Stimulated activated CD8-positive, alpha-beta memory T cell treated with anti-CD3 and anti-CD28 coated beads, Interleukin-12 subunit alpha, Interleukin-12 subunit beta, amount 100 ng/mL, for 4 hours (primary cell): ENCODE measurements at places on chromosomes 4 and X.

DNA sequence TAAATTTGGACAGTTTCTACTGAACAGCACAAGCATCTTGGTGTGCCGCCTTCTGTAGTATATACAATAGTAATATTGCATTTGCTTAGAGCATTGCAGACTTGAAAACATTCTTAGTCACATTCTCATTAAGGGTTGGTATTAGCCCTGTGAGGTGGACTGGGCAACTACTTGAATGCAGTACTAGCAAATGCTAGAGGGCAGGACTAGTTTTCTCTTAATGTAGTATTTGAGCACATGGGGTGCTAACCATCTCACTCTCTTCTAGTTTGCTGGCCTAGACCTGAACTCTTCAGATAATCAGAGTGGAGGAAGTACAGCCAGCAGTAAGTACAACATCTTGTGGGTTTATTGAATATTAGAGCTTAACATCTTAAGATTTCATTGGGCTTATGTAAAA, 3.2 kb downstream of the DDX3X start:
- DNase-seq: no peak

- DNase-seq: no peak
These were observed 161.0 kb upstream of the GPRIN3 start for GRCh38 chr4:89468602-89469001.

DNA sequence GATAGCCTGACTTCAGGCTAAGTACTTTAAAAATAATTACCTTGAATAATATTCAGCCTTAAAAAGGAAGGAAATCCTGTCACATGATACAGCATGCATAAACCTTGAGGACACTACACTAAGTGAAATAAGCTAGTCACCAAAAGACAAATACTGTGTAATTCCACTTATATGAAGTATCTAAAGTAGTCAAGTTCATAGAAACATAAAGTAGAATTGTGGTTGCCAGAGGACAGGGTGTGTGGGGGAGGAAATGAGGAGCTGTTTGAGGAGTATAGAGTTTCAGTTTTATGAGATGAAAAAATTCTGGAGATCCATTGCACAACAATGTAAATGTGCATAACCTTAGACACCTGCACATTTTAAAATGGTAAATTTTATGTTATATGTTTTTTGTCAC, 5.6 kb upstream of the STPG2 start:
- no peak for DNase-seq

DNA sequence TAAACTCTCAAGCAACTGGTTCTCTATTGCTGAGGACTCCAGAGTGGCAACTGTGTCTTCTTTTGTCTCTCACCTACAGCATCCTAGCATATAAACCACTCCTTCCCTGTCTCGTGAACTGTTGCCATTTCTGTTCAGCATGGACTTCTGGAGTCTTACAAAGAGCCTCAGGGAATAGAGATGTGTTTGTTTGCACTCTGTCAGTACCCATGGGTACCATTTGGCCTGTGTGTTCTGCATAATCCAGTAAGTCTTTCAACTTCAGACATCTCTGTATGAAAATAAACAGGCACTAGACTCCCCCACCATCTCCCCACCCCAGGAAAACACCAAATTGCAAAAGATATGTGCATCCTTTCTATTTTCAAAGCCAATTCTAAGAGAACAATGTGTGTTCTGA, 1351.6 kb upstream of the PABPC4L start:
- DNase-seq: no peak

DNA sequence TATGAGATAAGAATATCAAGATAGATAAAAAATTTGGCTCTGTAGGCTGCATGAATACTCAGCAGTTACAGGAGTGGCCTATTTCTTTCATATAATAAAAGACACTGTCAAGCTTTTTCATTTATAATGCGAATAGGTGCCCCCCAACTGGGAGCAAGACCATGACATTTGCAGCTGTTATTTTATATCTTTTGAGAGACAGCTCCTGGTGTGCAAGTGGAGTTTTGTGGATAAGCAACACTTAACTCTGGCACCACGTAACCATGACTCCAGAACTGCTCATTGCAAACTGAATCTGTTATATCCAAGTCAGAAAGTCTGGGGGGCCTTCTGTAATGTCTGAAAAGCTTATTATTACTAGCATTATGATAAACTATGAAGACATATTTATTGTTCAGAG, 1372.4 kb downstream of the C4orf33 start:
- DNase-seq: no peak

DNA sequence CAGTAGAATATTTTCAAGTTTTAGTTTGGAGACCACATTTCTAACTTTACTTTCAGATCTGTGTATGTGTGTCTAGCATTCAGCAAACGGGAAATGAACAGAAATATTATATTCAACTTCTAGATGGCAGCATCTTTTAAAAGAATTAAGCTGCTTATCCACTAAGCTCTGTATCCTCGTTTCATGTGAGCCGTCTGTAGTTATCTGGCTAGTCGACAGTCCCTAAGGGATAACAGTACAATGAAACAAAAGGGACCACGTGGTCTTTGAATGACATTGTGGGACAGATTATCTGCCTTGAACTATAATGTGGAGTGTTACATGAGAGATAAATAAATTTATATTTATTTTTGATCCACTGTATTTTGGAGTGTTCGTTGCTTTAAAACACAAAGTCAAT, 35.8 kb upstream of the PRSS12 start:
- no peak for DNase-seq
